Gastroesophageal sphincter (tissue), 4 donors: ENCODE measurements at places on chromosomes 2 and 18.

- ATAC-seq, result no peak
Observed at GRCh38 chr2:127818794-127819425, 7.9 kb upstream of the WDR33 start.

DNA sequence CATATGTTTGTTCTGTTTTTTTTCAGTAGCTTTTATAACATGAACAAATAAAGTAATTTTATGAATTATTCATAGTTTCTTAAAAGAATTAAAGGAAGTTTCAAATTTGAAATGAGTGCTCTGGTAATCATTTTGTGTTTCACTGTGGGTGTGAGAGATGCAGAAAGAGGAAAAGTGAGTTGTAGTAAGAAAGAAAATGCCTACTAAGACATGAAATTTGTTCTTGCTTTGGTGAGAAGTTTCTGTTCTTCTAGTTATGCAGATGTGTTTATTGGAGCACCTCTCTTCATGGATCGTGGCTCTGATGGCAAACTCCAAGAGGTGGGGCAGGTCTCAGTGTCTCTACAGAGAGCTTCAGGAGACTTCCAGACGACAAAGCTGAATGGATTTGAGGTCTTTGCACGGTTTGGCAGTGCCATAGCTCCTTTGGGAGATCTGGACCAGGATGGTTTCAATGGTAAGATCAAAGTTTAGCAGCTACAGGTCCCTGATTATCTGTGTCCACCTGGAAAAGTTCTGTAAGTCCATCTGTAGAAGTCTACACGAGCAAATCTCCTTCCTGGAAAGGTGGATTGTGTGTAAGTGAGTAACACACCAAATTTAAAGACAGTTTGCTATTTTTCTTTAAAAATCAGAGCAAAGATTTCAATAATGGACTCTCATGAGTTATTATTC lies 51.4 kb downstream of the ITGAV start:
- no peak for ATAC-seq

- no peak for ATAC-seq
Observed at GRCh38 chr2:206361407-206362045, 81.8 kb upstream of the ADAM23 start.

- ATAC-seq, result no peak
Observed at GRCh38 chr18:33666915-33667314, 88.9 kb downstream of the ASXL3 start.

DNA sequence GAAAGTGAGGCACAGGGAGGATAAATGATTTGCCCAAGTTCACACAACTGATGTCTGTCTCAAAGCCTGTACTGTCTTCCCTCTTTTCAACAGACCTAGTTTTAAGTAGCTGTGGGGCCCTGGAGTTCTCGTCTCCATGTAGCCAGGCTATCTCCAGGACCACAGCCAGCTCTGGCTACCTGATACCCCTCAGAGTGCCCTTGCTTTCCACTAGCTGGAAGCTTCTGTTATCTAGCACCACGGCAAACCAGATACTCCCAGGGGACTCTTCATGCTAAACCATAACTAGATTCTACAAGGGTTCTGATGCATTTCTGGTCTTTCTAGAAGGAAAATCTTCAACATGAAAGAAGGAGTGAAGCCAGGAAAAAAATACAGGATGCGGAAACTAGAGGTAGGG lies 137.3 kb downstream of the GALNT14 start:
- no peak for ATAC-seq

DNA sequence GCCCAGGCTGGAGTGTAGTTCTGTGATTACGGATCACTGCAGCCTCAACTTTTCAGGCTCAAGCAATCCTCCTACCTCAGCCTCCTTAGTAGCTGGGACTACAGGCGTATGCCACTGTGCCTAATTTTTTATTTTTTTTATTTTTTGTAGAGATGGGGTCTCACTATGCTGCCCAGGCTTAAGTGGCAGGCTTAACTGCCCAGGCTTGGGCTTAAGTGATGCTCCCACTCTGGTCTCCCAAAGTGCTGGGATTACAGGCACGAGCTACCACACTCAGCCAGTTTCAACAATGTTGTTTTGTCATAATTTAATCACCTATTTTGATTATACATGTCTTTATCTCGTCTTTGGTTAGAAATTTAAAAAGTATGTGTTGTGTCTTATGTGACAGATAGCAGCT lies 18.2 kb downstream of the UGGT1 start:
- ATAC-seq, result no peak

DNA sequence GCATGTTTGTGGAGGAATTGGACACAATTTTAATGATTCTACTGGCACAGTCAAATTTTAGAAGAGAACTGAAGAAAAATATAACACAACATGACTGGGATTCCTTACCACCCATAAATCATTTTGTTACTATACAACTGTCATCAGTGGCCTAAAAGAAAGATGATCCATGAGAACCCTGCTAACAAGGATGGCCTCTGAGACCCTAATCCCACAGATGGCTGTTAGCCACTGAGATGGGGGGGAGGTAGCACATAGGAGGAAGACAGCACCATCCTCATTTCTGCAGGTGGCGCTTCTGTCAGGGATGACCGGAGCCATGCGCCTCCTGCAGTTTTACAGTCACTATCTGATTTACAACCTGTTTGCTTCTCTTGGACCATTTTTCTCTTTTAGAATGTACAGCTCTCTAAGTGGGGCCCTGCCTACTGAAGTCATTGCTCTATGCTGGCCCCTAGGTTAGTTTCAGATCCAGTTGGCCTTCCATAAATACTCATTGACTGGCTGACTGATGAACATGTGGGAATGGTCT lies 279.8 kb downstream of the NAPG start:
- ATAC-seq, result no peak

- no peak for ATAC-seq
Observed at GRCh38 chr2:177422271-177422670, 29.7 kb downstream of the AGPS start.

DNA sequence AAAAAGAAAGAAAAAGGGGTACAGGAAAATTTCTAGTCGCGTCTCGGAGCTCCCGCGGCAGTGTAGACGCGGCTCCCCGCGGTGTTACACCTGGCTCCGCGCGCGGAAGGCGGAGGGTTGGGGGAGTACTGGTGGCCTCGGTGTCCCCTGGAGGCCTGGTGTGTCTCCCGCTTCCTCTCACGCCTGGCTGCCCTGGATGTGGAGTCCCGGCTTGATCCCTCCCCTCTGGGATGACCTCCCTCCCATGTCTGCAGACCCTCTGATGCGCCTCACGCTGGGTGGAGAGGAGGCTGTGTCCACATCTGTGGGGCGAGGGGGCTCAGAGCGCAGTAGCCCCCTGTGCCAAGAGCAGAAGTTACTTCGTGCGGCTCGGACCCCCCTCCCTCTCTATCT lies 1.2 kb downstream of the KIF5C start:
- no peak for ATAC-seq

GRCh38 chr18:75223687-75224347 lies 13.2 kb downstream of the TSHZ1 start:
- no peak for ATAC-seq

DNA sequence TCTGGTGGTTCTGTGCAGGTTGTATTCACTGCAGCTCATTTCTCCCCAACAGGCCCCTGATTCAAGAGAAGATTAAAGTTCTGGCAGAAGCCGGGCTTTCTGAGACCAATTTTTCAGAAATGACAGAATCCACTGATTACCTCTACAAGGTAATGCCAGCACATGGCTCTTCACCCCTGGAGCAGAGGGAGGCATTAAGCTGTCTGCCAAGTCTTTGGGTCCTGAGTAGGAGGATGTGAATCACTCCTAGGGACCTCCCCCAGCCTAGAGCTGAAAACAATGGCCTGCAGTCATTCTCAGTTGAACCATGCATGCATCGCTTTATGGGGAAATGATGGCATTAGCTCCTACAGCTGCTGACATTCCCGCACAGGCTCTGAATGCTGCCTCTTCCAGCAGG lies 20.5 kb upstream of the RPL37A start:
- no peak for ATAC-seq

DNA sequence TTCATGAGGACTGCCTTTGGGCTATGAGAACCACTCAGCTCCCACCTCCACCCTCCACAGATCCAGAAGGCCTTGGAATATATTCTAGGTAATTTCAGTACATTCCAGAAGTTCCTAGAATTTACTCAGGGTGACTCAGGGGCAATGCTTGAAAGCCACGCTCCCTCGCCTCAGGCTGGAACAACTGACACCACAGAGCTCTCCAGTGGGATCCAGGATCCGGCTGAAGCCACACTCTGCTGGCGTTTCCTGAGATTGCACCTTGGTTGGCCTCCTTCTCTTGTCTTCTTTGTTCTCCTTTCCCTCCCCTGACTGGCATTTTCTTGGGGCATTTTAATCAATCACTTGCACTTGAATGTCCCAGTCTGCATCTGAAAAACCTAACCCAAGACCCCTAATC lies 92.6 kb upstream of the KCNE4 start:
- ATAC-seq, result no peak

- ATAC-seq, result no peak
Observed at GRCh38 chr2:126399001-126399400, 257.0 kb upstream of the GYPC start.

DNA sequence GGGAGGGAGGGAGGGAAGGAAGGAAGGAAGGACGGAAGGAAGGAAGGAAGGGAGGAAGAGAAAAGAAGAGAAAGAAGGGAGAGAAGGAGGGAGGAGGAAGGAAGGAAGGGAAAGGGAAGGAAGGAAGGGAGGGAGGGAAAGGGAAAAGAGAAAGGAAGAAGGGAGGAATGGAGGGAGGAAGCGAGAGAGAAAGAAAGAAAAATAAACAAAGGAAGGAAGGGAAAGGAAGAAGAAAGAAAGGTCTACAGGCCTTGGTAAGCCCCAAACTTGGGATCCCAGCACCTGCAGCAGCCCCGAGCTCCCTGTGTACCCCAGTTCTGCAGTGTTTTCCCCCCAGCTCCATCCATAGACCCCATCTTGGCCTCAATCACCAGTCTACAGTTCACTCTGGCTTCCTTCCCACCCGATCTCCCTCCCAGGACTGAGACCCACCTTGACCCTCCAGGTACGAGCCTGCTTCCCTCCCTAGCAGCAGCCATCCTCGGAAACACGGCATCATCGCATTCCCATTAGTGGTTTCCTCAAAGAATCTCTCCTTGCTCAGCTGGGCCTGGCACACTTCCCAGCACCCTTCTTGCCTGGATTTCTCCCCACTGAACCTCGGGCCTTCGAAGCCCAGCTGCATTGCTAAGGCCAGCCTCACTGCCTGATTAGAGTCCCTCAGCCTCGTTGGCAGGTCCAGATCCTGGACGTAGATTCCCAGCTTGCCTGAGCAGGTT lies 46.1 kb upstream of the SH3BP4 start:
- ATAC-seq, result no peak

- no peak for ATAC-seq
Observed at GRCh38 chr2:222819722-222820333, 41.0 kb upstream of the ACSL3 start.

DNA sequence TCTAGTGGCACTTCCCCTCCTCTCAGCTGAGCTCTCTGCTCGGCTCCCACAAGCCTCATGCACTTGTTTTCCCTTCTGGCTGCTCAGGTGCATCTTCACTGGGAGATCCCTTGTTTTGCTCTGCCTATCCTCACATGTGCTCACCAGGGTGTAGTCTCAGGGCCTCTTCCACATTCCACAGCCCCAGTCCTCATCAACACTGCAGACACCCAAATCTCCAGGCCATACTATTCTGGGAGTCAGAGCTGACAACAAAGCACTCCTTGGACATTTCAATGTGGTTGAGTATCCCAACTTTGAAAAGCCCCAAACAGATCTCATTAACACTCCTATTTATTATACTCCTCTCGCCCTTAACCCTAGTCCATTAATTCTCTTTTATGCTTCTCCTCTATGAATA lies 71.3 kb downstream of the CCDC93 start:
- no peak for ATAC-seq

GRCh38 chr18:55988537-55988936 lies 400.5 kb upstream of the TCF4 start:
- ATAC-seq, result peak; percentile 70

DNA sequence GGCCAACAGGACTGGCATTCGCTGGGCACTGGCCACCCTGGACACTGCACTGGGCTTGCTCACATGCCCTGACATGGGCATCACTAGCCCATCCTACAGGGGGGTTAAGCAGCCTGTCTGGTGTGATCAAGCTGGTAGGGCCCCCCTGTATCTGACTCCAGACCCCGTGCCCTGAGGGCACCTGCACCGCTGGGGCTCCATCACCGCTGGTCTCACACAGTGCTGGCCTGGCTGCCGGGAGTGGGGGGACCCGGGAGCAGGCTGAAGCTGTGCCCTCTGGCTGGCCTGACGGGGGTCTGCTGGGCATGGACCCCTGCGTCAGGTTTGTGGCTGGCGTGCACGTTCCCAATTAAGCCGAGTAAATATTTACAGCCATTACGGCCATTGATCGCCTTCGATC lies 32.3 kb downstream of the KCNIP3 start:
- no peak for ATAC-seq

DNA sequence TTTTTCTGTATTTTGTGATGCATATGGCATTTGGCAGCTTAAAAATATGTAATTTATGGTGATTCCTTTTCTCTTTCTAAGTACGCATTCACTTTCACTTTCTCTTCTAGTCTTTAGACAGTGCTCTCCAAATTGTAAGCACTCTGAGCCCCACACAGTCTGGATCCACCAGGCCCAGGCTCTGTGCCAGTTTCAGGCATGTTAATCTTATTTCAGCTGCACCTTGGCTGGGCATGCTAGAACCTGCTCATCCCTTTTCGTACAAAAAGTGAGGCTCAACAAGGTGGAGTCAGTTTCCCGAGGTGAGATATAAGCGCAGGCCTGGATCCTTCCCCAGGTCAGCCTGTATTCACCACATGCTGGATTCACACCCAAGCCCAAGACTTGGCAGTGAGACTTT lies 203.9 kb downstream of the MTX2 start:
- no peak for ATAC-seq

DNA sequence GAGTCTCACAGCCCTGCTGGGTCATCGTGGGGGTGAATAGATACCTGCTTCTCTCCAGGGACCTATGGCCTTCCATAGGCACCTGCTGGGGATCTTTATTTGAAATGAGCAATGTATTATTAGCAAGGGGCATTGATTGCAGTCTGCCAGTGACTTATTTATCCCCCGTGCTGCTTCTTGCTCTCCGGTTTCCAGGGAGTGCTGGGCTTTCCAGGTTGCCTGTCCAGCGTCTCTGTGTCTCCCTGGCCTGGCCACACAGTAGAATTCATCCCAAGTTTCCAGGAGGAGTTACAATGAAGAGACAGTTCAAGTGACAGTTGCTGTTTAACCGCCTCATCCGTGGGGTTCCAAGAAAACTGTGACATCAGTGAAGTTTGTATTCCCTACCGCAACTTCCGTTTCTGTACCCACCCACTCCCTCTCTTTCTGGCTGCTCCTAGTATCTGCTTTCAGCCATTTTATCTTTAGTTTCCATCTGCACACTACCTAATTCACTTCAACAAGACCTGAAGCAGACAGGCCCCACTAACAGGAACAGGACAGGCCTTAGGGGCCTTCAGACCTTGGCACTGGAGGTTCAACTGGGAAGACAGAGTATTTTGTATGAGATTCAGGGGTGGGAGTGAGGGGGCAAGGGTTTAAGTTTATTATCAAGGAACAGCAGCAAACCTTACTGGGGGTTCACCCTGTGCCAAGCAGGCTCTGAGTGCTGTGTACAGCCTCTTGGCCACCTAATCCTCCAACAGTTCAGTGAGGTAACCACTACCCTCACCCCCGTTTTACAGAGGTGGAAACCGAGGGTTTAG lies 134.8 kb downstream of the PRKCE start:
- no peak for ATAC-seq

GRCh38 chr2:46886268-46887027 lies 29.2 kb downstream of the MCFD2 start:
- no peak for ATAC-seq
